ENCODE measurements at places on chromosomes 1 and 21.

DNA sequence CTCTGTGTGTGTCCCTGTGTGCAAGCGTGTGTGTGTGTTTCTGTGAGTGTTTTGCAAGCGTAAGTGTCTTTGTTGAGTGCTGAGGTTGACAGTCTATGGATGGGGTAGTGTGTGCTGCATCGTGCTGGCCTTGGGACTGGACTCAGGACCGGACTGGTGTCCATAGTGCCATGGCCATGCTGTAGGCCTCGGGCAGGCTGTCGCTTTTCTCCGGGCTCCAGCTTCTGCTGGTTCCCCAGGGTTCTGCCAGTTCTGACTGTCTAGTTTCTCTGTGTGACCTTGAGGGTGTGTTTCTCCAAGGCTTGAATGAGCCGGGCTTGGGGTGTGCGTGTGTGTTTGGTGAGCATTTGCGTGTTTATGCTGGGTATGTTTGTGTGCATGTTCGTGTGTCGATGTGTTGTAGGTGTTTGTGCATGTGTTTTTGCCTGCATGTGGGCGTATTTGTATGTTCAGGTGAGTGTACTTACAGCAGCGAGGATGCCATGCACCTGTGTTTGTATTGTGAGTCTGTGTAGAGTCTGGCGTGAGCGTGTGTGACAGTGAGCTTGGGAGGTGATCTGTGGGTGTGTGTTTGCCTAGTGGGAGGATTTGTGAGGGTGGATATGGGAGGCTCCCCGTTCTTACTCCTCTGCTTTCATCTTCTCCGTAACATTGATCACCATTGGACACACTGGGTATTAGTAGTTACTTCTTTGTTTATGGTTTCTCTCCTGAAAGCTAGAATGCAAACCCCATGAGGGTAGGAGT, 51.7 kb upstream of the POU3F1 start:
- DNase-seq, result no peak

DNA sequence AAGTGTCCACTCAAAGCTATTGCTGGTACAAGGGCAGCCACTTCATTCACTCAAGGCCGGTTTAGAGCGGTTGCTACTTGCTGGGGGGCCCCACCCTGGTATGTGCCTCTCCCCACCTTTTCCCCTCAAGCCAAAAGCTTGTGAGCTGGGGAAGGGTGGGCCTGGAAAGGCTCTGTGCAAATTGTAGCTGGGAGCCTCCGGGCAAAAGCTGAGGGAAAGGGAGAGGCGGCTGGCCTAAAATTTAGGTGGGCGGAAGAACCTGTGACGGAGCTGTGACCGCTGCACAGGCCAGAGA, 306 bp upstream of the SH3D21 start:
- DNase-seq, result no peak

DNA sequence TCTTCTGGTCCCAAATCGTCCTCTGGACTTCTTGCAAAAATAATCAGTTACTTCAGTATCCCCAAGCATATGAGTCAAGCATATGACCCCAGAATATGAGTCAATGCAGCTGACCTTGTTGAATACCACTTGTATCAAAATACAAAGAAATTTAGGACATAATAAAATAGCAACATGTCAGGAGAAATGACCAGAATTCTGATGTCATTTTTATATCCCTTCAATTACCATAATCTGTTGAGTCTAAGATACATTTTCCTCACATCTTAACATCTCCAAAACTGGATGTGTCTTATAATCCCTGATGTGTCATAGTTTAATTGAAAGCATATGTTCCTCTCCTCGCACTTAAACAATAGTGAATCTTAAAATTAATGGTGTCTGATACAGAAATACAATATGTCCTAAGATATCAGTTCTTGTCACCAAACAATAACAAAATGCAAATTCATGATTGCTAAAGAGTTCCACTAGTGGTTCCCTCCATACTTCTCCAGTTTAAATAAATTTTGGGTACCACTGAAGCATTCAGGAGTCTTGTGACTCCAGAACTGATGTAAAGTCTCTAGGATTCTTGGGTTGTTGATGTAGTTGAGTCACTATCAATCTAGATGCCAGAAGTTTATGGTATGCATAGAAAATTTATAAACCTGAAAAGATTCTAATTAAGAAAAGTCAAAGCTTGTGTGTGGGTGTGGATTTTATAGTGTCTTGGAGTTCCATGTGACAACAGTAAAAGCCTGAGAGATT, 41.8 kb downstream of the KIFAP3 start:
- no peak for DNase-seq

DNA sequence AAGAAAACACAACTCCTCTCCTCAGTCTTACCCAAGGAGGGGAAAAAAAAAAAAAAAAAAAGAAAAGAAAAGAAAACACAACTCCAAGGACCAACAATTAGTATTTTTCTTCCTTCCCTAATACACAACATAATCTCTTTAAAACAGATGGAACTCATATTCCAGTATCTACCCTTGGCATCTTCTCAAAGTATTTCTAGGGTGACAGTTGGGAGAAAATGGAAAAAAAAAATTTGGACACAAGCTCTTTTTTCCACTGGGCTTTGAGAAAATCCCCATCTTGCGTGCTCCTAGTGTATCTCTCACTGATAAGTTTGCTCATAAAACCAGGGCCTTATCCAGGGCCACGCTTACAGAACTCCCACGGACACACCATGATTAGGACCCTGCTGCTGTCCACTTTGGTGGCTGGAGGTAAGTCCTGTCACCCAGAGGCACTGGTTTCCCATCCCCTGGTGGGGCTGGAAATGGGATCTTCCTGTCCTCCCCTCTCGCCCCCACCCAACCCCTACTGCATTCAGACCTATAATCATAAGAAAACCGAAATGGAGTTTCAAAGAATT, at the start of gene CELA2B:
TSS of gene CELA2B (plus strand) at position 353 of the 563 bp plus-strand sequence. CDS start at position 375, 22 bp downstream.
- no peak for DNase-seq

DNA sequence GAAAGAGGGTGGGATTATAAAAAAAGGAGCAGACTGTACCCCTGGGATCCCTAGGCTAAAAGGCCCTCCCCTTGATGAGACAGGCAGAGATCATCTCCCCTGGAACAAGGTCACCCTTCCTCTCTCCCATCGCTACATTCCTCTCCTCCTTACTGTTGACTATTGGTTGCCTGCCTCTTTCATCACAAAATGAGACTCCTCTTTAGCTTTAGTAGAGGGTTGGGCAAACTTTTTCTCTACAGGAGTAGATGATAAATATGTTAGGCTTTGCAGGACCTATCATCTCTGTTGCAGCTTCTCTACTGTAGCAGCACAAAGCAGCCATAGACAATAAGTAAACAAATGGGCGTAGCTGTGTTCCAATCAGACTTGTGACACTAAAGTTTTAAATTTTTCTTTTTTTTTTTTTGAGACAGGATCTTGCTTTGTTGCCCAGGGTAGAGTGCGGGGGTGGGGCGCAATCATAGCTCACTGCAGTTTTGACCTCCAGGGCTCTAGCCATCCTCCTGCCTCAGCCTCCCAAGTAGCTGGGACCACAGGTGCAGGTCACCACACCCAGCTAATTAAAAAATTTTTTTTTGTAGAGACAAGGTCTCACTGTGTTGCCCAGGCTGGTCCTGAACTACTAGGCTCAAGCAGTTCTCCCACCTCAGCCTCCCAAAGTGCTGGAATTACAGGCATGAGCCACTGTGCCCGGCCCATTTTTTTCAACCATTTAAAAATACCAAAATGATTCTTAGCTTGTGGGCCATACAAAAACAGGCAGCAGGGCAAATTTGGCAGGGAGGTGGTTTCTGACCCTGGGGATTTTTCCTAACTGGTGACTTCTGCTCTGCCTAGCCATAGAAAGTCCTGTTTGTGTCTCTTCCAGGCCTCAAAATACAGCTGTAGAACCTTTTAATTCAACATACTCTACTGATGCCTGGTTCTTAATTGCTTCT, 15.1 kb downstream of the MCL1 start:
- no peak for DNase-seq

- no peak for DNase-seq
These were observed 208.8 kb upstream of the ADGRL4 start for GRCh38 chr1:79215311-79215710.
